RCC 7860 (cell line): ENCODE measurements at places on chromosomes 2 and 18.

DNA sequence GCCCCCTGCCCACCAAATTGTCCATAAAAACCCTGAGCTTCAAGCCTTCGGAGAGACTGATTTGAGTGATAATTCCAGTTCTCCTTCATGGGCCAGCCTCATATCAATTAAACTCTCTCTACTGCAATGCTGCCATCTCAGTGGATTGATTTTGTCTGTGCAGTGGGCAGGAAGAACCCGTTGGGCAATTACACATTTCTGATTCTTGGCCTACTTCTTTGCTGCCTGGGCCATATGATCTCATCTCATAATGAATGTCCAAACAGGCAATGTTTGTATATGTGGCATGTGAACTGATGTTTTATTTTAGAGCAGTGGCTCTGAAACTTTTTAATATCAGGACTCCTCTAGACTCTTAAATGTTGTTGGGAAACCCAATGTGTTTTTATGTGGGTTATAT lies 101.2 kb upstream of the SLC38A11 start:
- DNase-seq: no peak

DNA sequence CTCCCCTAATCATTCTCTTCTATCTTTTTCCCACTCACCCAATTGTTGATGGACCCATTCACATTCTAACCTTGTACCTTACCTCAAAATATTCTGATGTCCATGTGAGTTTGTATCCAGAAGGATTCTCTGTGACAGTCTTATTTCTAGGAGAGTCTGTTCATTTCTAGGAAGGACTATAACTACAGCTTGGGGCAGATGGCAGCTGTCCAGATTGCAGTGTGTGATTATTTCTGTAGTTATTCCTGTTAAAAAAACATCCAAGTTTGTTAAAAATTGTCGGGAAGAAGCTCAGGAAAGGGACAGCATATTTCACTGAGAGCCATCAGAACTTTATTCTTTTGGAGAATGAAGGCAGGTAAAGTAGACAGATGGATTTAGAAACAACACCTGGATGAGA lies 142.6 kb downstream of the RAPGEF4 start:
- no peak for DNase-seq

- DNase-seq: no peak
Measured at GRCh38 chr2:138724729-138725459, 55.3 kb downstream of the NXPH2 start.

GRCh38 chr2:234991793-234992192 lies 40.0 kb downstream of the SH3BP4 start:
- no peak for DNase-seq
